ENCODE measurements at places on chromosomes 5 and 9.

DNA sequence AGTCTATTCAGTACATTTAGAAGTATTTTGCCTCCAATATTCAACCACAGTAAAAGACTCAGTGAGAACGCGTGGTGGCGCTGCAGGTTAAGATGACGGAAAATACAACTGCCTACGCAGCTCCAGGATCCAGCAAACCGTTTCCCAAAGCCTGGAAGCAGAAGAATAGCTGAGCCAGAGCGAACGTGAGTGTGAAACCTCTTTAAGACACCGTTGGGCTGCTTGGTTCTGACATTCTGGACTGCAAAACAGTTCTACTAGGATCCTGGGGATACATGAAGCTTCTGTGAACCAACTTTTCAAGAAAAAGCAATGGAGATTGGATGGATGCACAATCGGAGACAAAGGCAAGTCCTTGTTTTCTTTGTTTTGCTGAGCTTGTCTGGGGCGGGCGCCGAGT lies at the start of gene PCDHB16:
PCDHB16 (plus strand) TSS at position 140 of the 400 bp plus-strand sequence; CDS start at position 313, 173 bp downstream.
- DNase-seq: peak; percentile 72

DNA sequence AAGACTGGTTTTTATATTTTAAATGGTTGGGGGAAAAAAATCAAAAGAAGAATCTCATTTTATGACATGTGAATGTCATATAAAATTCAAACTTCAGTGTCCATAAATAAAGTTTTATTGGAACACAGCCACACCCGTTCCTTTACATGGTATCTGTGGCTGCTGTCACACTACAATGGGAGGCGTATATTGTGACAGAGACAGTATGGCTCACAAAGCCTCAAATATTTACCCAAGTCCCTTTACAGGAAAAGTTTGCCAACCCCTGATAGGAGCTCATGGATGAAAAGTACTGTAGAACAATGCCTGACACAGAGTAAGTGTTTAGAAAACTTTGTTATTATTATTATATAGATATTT lies 5.2 kb upstream of the DUSP1 start:
- DNase-seq: no peak

GRCh38 chr9:20197976-20198685 lies 409.3 kb upstream of the SLC24A2 start:
- no peak for DNase-seq

GRCh38 chr9:994005-994404 lies 17.6 kb downstream of the DMRT3 start:
- DNase-seq: no peak

- DNase-seq: peak; percentile 83
These were observed 28.7 kb upstream of the C5orf46 start for GRCh38 chr5:147935032-147935431.

GRCh38 chr5:159199225-159199624 lies 10.1 kb downstream of the RNF145 start:
- DNase-seq: no peak

GRCh38 chr5:15421921-15422412 lies 78.0 kb upstream of the FBXL7 start:
- no peak for DNase-seq

DNA sequence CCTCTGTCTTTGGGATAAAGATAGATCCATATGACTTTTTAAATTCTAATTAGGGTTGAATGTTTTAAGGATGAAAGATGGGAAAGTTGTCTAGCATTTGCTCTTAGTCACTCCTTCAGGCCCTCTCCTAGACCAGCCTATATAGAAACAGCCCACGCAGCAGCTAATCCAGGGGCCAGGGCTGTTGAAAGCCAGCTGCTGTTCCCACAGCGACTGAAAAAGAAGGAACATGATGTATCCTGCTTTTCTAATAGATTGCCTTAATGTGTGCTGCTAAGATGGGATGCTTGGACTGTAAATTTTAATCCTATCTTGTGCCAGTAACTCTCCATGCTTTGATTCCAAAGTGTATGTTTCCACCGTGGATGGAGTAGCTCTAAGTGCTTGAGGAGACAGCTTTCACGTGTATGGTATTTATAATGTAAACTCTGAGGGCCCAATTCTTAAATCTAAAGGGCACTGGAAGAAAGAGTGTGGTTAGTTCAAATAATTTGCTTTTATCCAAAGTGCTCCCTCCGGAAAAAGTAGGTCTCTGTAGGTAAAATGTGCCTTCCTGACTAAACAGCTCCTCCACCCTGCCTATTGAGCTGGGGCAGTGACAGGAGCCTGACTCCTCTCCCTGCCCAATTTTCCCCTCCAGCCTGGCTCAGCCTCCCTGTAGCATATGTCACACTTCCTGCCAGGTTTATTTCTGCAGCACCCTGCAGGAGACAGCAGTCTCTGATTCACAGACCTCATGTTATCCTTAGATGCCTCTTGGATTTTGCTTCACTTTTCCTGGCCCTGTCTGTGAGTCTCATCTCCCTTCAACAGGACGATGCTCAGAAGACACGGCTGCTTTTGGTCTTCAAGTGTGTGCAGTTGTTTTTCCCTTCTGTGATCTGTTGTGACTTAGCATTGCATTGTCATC lies 33.2 kb downstream of the SLC36A1 start:
- peak; percentile 98 for DNase-seq
